ENCODE measurements at places on chromosomes 2 and 18. TPM values are rescaled to one million over a fixed set of nuclear protein-coding genes. Genes with fewer than 3 reads are reported as not detected.

UPP2 gene
- total RNA-seq, result not detected

TMEM247 gene
- total RNA-seq, result not detected

ANKRD23 gene
- total RNA-seq, result 4.2 TPM

CYS1 gene
- total RNA-seq, result not detected

TMEM182 gene
- total RNA-seq, result 4.9 TPM

DPY30 gene
- total RNA-seq, result 80.1 TPM

MDH1B gene
- total RNA-seq, result 0.86 TPM

MYOM1 gene
- total RNA-seq, result 0.40 TPM

POTEJ gene
- total RNA-seq, result not detected

SLC19A3 gene
- not detected for total RNA-seq

TRAPPC12 gene
- total RNA-seq, result 44.3 TPM

LRATD1 gene
- not detected for total RNA-seq

FAM110C gene
- not detected for total RNA-seq

FASTKD1 gene
- 41.3 TPM for total RNA-seq

PRKRA gene
- 82.9 TPM for total RNA-seq

CMPK2 gene
- total RNA-seq, result 7.7 TPM

FBXO41 gene
- total RNA-seq, result 11.8 TPM

MMADHC gene
- 143 TPM for total RNA-seq

CSRNP3 gene
- total RNA-seq, result not detected

PREPL gene
- total RNA-seq, result 29.6 TPM

GALNT1 gene
- total RNA-seq, result 48.7 TPM

LINC00305 gene
- not detected for total RNA-seq

CCDC74B gene
- total RNA-seq, result 4.1 TPM

REG3A gene
- not detected for total RNA-seq

ATP6V1C2 gene
- not detected for total RNA-seq

ACVR1 gene
- total RNA-seq, result 20.8 TPM

RFX8 gene
- 0.64 TPM for total RNA-seq

DNAH7 gene
- 0.29 TPM for total RNA-seq

C2orf15 gene
- total RNA-seq, result 1.6 TPM

TAF1B gene
- 25.7 TPM for total RNA-seq

CABYR gene
- total RNA-seq, result 1.7 TPM

TRPM8 gene
- total RNA-seq, result not detected

HAAO gene
- 0.52 TPM for total RNA-seq

PRKAG3 gene
- not detected for total RNA-seq

TEKT4 gene
- total RNA-seq, result not detected

GCG gene
- not detected for total RNA-seq

SH3RF3 gene
- total RNA-seq, result 1.8 TPM

HOXD9 gene
- not detected for total RNA-seq

PRKCE gene
- total RNA-seq, result 9.4 TPM

TBR1 gene
- not detected for total RNA-seq

FBXO48 gene
- 1.2 TPM for total RNA-seq

NMUR1 gene
- total RNA-seq, result not detected

CELF4 gene
- not detected for total RNA-seq

AQP12B gene
- not detected for total RNA-seq

Data from activated naive CD4-positive, alpha-beta T cell treated with anti-CD3 and anti-CD28 coated beads for 36 hours (primary cell).